Kidney epithelial cell (primary cell): ENCODE measurements at places on chromosomes 1 and 21.

DNA sequence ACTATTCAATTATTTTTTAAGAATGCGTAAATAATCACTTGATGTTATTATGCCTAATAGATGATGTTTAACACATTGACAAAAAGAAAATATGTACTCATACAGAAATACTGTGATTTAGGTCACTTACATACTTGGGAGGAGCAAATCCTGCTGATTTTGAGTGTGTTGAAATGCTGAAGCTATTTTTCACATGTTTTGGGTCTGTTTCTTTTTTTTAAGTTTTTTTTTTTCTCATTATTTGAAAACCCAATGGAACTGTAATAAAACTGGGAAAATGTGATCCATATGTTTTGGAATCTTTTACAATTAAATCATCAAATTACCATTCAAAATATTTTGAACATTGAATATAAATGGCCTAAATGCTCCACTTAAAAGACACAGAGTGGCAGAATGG, 366.2 kb upstream of the ADAMTS5 start:
- no peak for DNase-seq

GRCh38 chr1:6121651-6122370, 58.3 kb downstream of the CHD5 start:
- DNase-seq: no peak

DNA sequence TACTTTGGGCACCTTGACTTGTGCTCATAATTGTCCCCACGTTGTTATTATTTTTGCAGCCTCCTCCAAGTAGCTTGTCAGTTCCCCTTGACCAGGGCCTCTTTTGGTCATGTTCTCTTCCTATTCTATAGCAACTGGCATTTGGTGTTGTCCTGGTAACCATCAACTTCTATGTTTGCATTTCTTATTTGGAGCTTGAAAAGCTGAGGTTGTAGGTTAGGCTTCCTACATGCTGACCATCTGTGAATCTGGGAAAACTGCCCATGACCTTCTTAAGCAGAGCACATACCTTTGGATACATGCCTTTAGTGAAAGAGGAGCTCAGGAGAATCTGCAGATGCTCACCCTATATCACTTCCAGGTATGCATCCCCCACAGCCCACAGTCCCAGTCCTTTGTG, 160.8 kb downstream of the HHAT start:
- DNase-seq: no peak

DNA sequence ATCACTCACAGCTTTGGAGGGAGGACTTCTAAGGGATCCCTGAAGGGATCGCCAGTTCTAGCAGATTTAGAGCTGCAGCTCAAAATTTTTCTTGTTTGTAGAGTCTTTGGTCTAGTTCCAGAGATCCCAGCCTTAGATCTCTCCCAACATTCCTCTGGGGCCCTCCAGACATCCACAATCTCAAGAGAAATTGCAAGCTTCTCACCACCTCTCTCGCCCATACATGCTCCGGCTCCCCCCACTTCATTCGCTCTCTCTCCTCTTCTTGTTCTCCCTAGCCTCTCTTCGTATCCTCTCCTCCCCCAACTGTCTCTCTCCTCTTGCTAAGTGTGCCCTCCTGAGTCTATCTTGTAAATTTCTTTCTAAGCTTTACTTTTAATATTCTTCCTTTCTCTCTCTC, 15.1 kb upstream of the TUT4 start:
- no peak for DNase-seq

DNA sequence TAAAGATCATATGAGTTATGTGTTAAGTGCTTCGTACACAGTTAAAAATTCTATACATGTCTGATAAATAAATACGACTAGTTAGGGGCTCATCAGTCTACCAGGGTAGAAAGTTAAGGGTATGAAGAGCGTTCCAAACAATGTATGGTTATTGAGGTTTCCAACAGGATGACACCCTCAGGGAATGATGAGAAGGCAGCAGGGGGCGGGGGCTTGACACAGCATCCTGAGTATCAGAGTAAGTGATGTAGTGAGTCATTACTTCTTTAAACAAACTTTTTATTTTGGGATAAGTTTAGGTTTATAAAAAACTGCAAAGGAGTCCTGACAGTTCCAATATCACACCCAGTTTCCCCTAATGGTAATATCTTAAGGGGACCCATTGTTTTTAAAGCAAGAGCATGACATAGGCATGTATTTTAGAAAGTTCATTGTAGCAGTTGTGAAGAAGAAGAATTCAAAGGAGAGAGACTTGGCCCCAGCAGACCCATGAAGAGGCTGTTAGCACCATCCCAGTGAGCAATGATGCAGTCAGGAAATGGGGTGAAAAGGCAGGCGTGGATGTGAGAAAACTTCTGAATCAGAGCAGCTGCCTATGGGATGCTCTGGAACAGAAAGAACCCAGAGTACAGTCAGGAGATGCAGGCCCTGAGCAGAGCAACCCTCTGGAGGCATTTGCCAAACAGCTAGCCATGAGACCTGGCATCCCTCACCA, 15.0 kb upstream of the PSMB2 start:
- no peak for DNase-seq
